ENCODE measurements at places on chromosomes 13 and 19.
A peak's percentile ranks its signal among the peaks of the same experiment; 100 is the strongest.

GRCh38 chr13:25973576-25973975, 78.2 kb downstream of the SHISA2 start:
- DNase-seq, result no peak

DNA sequence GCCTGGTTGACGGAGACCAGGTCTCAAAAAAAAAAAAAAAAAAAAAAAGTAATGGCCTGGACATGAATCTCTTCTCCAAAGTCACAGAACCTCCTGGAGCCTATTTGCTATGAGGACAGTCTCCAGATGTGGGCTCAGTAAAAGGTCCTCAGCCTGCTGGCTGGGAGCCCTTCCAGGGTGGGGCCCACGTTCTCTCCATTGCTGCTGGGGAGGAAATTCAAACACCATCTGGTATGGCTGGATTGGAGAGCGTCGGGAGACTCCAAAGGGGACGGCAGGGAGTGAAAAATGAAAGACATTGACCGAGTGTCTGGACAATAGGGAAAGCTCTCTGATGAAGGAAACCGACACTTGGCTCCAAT, 1.3 kb upstream of the PBX4 start:
- DNase-seq, result no peak

DNA sequence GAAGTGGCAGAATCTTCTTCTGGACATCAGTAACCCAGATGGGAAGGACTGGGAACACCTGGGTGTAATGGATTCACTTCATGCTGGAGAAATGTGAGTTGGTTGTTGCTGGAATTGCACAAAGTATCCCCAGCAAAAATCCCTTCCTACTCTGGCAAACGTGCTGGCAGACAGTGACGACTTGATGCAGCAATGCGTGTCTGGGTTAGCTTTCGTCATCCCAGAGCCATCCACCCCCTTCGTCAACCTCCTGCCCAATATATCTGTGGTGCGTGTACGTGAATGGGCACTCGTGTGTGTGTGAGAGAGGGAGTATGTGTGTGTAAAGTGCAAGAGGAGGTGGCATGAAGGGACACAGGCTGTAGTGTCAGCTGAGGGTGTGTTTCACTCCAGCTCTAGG, 70.9 kb downstream of the TM9SF2 start:
- no peak for DNase-seq

DNA sequence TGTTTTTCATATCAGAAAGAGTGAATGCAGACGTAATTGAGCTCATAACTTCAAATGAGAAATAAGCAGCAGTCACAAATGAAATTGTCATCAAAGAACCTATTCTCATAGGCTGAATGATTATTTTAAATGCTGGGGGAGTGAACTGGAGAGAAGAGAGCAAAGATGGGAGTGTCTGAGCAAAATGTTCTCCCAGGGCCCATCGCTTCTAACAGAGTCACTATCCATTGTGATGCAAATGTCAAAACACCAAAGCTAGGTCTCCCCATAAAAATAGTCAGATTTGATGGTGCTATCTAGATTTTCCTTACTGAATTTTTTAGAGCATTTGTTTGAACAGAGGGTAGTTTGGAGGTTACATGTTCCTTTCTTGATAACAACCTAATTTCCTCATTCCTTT, 278.7 kb downstream of the PCDH9 start:
- DNase-seq, result no peak

DNA sequence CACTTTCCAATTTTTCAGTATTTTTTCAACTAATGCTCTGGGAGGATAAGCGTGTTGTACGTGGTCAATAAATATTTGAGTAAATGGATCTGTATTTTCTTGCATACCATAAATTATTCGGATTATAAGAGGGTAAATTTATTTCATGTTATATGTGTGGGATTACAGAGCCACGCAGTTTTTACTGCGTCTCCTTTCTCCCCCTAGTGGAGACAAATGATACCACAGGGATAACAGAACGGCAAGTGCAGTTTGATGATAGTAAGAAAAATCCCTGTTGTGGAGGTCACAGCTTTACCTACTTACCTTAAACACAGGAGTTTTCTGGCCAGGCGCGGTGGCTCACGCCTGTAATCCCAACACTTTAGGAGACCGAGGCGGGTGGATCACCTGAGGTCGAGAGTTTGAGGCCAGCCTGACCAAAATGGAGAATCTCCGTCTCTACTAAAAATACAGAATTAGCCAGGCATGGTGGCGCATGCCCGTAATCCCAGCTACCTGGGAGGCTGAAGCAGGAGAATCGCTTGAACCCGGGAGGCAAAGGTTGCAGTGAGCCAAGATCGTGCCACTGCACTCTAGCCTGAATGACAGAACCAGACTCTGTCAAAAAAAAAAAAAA, 16.8 kb downstream of the MBD3L2B start:
- peak; percentile 54 for DNase-seq

DNA sequence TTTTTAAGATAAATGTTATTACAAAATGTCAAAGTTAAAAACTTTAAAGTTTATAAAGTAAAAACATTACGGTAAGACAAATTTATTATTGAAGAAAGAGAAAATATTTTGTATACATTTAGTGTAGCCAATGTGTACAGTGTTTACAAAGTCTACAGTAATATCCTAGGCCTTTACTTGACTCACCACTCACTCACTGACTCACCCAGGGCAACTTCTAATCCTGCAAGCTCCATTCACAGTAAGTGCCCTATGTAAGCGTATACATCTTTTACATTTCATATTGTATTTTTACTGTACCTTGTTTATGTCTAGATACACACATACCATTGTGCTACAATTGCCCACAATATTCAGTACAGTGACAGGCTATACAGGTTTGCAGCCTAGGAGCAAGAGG, 448.2 kb downstream of the KCTD12 start:
- no peak for DNase-seq

DNA sequence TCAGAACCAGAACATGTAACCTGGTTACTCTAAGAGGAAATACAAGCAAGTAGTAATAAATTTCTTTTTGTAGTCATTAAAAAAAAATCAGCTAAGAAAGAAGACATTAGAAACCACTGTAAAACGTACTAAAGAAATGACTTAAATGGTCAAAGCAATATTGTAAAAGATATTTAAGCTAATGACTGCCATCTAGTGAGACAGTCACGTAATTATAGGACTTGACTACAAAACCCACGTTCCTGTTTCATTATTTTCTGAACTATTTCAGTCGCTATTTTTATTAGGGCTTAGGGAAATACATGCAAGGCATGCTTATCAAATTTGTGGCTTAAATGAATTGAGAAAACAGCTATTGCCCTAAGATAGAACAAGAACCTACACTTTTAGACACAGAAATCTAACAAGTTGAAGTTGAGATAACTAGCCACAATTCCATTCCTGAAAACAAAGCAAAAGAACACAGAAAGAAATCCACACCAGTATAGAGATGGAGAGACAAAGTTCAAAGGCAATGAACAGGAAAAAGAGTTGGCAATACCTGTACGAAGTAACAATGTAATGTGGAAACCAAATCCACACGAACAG, 17.9 kb downstream of the ALG5 start:
- peak; percentile 16 for DNase-seq

DNA sequence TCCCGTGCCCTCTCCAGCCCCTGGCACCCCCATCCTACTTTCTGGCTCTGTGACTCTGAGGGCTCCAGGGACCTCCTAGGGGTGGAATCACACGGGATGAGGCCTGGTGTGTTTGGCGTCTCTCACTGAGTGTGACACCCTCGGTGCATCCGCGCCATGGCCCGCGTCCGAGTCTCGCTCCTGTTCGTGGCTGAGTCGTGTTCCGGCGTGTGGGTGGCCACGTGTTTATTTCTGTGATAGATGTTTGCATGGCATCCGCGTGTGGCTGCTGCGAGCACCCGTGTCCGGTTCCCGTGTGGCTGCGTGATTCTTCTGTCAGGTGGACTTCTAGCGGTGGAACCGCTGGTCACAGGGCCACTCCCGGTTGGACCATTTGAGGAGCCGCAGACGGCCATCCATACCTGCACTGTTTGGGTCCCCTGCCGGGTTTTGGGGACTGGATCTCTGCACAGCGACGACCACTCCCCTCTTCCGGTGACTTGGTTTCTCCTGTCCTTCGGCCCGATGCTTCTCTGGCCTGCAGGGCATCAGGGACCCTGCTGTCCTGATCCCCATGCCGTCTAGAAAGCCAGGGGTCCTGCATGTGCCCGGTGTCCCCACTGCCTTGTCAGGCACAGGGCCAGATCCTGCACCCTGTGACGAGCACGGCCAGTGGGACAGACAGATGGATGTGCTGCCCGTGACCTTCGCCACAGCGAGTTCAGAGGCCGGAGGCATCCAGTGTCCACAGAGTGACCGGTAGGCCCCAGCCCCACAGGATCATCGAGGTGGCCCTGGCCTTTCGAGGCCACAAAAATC, 8.5 kb downstream of the CSNK1G2 start:
- DNase-seq, result no peak

- DNase-seq, result no peak
Observed at GRCh38 chr19:30557927-30558557, 185.9 kb downstream of the ZNF536 start.

GRCh38 chr13:109427148-109427547, 359.2 kb downstream of the IRS2 start:
- DNase-seq, result no peak

DNA sequence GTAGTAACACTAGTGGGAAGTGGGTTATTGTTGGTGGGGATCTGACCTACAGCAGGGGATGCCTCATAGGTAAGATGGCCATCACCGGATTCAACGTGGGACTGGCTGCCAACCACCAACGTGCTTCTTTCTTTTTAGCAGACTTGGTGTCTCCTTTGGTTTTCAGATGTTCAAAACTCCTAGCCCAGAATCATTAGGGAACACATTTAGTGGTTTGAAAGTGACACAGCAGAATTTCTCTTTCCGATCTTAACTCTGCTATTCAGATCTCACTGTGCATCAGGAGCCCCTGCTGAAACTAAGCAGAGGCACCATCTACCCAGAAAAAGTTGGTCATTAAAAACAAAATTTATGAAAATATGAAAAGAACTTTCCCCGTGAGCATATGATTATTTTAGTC, 36.7 kb upstream of the PCDH8 start:
- DNase-seq, result no peak

GRCh38 chr19:42286349-42287016, 15.4 kb upstream of the PRR19 start:
- no peak for DNase-seq

DNA sequence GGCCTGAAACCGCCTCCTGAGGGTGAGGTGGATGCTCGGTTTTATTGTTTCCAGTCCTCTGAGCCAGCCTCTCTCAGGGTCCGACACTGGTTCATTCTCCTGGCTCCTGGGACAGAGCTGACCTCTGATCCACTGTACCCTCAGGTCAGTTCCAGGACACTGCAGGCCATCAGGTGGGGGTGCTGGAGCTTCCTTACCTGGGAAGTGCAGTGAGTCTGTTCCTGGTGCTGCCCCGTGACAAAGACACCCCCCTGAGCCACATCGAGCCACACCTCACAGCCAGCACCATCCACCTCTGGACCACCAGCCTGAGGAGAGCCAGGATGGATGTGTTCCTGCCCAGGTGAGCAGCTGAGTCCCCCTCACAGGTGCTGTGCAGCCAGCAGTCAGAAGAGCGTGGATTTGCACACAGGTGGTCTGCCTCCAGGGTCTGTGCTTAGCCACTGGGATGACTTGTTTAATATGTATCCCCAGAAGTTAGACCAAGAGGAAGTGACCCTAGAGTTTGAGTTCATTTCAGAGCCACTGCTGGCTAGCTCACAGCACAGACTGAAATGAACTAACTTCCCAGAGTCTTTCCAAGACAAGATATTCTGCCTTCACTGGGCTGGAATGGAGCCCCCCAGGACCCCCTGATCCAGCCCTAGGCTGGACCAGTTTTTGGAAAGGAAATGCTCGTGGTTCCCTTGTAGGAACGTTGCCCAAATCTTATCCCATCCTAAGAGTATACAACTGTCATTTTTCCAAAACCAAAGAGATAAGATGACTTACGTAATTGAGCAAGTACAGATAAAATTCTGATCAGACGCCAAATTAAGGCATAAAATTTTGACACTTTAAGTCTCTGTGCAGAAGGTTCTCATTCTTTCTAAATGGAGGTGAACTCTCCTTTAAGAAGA, 8.8 kb downstream of the SERPINE3 start:
- no peak for DNase-seq

DNA sequence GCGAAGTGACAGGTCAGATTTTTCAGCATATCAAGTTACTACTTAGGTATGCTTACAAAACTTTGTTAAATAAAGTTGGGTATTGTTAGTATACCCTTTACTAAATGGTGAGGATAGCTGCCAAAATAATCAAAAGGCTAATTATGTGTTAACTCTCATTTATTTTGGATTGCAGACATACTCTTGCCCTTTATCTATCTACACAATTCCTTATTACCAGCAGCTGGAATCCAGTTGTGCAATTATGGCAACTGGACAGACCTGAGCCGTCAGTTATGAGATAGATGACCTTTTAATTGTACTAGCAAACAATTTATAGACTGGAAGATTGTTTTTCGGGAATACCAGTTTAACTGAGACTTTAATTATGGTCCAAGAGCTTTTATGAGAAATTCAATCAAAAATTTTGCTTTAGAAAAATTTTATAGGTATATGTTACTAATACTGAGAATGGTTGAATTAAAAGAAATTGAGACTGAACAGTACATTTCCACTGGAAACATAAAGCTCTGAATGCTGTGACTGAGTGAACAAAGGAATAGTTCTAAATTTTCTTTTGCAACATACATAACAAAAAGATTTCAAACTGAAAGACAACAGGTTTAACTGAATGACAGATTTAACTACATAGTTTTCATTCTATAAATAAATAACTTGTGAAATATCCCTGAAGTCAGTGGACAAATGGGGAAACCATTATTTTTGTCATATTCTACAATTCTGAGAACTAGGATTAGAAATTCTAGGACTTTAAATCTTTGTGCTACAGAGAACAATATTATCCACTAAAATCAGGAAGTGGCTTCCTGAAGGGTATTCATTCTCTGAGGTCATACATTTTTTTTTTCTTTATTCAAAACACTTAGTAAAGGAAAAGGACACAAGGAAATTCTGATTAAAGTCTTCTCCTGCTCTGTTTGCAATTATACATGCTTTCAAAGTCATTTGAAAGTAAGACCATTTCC, 97.4 kb downstream of the ZC3H13 start:
- no peak for DNase-seq

DNA sequence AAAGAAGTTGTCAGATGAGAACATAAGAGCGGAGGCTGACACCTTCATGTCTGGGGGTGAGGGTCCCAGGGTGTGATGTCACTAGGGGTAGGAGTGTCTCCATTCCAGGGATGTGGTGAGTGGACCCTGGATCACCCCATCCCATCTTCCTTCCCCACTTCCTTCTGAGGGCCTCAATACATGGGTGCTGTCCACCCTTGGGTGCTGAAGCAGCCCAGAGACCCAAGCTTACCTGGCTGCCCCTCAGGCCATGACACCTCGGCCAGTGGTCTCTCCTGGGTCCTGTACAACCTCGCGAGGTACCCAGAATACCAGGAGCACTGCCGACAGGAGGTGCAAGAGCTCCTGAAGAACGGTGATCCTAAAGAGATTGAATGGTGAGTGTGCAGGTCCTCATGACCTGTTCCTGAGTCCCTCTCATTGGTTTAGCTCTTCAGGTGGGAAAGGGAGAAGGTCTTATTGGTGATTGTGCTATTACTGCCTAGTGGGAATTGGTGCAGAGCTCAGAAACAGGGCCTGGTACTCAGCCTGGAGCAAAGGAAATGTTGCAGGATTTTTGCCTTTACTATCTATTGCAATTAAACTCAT, 37.7 kb upstream of the CYP4F8 start:
- no peak for DNase-seq
